ENCODE measurements at places on chromosomes 13 and 19.

- DNase-seq = peak; percentile 29
Measured at GRCh38 chr13:41639955-41640780, 182.8 kb downstream of the RGCC start.

DNA sequence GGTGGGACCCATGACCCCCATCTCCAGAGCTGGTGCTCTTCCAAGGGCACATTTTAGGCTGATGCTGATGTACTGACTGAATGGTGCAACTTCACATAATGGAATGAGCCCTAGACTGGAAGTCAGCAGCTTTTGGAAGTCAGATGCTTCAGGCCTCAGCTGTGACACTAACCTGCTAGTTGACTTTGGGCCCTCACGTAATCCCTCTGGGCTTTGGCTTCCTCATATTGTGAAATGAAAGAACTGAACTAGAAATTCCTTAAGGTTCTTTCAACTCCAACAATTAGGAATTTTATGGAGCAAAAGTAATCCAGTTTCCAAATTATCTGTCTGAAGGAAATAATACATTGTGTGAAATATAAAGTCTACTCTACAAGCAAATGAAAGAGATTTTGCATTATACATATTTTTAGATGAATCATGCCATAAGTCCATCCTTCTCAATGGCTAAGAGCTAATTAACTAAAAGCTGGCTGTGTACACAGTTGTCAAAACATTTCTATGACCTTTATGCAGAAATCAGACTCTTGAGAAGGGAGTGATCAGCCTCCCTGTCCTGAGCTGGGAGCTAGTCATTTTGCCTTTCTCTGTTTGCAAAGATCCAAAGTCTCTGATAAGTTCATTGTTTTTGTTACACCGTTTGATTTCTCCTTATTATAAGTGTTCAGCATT lies 204.2 kb downstream of the DCLK1 start:
- no peak for DNase-seq

GRCh38 chr13:24215732-24216131 lies 55.2 kb downstream of the SPATA13 start:
- DNase-seq = peak; percentile 81

GRCh38 chr13:29886446-29886845 lies 36.0 kb upstream of the UBL3 start:
- no peak for DNase-seq

DNA sequence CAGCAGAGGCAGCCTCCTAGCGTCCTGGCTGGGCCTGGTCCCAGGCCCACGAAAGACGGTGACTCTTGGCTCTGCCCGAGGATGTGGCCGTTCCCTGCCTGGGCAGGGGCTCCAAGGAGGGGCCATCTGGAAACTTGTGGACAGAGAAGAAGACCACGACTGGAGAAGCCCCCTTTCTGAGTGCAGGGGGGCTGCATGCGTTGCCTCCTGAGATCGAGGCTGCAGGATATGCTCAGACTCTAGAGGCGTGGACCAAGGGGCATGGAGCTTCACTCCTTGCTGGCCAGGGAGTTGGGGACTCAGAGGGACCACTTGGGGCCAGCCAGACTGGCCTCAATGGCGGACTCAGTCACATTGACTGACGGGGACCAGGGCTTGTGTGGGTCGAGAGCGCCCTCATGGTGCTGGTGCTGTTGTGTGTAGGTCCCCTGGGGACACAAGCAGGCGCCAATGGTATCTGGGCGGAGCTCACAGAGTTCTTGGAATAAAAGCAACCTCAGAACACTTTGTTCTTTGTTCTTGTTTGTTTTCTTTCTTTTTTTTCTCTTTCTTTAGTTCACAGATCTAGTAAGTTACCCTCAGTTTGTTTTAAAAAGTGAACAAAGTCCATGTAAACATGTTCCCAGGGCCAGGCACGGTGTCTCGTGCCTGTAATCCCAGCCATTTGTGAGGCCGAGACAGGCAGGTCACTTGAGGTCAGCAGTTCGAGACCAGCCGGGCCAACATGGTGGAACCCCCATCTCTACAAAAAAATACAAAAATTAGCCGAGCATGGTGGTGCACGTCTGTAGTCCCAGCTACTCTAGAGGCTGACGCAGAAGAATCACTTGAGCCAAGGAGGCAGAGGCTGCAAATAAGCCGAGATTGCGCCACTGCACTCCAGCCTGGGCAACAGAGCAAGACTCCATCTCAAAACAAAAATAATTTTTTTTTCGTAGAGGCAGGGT lies 10.2 kb downstream of the ANGPTL4 start:
- DNase-seq = no peak

GRCh38 chr13:107138486-107138885 lies 570.5 kb upstream of the ARGLU1 start:
- peak; percentile 36 for DNase-seq

DNA sequence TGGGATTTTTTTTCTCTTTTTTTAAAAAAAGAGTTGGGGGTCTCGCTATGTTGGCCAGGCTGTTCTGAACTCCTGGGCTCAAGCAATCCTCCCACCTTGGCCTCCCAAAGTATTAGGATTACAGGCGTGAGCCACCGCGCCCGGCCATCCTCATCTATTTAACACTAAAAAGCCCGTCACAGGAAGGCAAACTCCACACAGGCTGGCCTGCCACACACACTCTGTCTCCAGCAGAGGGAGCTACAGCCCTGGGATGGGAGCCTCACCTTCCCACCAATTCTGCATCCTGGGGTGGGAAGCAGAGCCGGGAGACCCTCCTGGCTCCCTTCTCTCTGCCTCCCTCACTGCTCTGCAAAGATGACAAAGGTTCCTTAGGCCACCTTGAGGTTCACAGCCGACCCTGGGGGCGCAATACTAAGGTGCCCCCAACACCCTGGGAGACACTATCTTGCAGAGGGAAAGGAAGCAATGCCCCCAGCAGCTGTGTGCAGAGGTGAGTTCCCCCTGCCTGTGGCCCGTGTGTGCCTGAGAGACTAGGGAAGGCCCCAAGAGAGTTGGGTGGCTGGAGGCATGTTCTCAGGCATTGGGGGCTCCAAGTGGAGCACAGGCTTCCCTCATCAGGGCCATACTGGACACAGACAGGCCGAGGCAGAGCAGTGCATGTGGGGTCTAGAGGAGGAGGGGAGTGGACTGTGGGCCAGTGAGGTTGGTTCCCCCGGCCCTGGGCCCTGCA lies 27.4 kb upstream of the TIMM44 start:
- peak; percentile 48 for DNase-seq

DNA sequence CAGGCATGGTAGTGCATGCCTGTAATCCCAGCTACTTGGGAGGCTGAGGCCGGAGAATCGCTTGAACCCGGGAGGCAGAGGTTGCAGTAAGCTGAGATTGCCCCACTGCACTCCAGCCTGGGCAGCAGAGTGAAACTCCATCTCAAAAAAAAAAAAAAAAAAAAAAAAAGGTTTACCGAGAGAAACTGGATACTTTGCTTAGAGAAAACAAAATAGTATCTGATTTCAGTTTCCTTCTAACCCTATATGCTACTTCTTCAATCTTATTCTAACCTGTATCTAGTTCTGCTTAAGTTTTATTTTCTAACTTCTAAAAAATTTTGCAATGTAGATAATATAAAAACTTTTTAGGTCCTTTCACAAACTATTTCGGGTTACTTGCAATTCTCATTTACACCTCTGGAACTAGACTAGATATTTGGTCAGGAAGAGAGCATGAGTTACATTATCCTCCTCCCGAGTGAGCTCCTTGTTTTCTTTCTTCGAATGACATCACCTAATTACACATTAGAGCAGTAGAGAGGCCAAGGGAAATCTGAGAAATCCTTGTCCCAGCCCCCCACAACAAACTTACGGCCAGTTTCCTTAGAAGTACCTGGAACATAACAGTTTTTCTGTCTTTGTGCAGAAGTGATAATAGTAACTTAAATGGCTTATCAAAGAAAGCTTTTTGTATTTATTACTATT lies 128.9 kb downstream of the B3GLCT start:
- no peak for DNase-seq

DNA sequence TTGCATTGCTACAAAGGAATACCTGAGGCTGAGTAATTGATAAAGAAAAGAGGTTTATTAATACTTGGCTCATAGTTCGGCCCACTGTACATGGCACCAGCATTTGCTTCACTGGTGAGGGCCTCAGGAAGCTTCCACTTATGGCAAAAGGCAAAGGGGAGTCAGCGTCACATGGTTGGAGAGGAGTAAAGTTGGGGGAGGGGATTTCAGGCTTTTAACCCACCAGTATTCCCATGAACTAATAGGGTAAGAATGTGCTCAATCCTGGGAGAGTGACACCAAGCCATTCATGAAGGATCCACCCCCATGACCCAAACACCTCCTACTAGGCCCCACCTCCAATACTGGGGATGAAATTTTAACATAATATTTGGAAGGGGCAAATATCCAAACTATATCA lies 82.5 kb upstream of the MYCBP2 start:
- no peak for DNase-seq

DNA sequence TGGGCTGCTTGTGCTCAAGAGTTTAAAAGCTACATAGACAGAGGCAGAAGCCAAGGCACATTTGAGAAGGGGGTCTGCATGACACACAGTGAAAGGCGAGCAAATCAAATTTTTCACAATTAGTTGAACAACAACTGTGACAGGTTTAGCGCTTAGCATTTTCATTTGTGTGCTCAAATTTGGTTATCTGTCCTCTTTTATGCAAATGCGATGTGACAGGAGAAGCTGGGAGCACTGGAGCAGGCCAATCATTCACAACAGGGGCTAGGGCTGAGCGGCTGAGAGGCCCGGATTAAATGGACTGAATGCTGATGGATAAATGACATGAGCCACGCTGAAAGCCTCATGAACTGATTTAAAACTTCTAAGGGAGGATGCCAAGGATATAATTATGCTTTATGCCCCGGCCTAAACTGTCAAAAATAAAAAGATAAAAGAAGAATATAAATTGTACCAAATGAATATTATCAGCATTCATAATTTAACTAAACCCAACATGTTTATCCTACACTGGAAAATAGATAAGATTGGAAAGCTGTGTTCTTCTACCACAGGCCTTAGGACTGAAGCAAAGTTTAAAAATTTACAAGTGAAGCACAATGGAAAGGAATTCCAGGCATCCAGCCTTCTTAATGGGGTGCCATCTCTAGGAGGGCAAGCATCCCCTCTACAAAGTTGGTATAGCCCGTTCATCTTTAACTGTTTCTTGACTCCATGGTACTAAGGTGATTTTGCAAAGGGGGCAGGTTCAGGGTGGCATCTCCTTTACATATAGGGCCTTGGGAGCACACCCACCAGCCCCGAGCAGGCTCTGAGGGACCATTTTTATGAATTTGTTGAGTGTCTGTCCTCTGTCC lies 117.9 kb downstream of the RBM26 start:
- DNase-seq = peak; percentile 5

GRCh38 chr13:107866032-107866940 lies 349.1 kb downstream of the LIG4 start:
- DNase-seq = peak; percentile 72

DNA sequence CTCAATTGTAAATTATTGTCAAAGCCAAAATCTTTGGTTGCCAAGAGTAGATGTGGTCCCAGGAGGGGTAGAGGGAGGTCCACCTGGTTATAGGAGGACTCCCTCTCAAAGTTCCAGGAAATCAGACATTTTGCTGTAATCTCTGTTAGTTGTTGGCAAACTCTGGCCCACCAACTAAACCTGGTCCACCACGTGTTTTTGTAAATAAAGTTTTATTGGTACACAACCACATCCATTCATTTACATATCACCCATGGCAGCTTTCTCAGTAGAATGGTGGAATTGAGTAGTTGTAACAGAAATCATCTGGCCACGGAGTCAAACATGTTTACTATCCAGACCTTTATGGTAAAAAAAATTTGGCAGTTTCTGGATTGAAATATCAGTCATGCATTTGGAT lies 70.6 kb downstream of the ZNF557 start:
- no peak for DNase-seq

GRCh38 chr19:11485245-11485837 lies 4.5 kb upstream of the ELAVL3 start:
- DNase-seq = no peak

- no peak for DNase-seq
Measured at GRCh38 chr13:94122300-94122915, 357.1 kb downstream of the DCT start.

DNA sequence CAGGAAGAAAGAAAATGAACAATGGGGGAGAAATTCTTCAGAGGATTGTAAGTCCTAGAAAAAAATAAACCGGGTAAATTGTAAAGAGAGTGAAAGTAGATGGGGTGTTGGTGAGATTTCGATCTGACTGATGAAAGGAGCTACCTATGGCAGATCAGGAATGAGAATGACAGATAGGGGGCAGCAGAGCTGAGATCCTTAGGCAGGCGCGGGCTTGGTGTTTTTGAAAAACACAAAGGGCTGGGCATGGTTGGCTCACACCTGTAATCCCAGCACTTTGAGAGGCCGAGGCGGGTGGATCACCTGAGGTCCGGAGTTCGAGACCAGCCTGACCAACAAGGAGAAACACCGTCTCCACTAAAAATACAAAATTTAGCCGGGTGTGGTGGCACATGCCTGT lies 1468.6 kb upstream of the SLC10A2 start:
- no peak for DNase-seq

GRCh38 chr13:53189162-53189561 lies 160.5 kb downstream of the OLFM4 start:
- peak; percentile 83 for DNase-seq

DNA sequence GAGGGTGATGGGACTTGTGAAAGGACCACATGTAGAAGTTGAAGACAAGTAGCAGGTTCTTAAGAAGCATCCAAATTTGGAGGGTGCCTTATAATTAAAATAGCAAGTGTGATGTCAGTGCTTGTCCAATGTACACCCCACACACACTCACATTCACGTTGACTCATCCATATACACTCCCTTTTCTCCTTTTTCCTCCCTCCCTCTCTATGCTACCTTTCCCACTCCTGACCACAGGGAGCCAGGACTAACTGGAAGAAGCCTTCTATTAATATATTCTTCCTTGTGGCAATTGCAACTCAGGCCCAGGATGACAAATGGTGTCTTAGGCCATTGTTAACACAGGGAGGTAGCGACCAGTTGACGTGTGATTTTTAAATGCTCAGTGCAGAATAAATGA lies 16.3 kb upstream of the GPR183 start:
- DNase-seq = no peak

DNA sequence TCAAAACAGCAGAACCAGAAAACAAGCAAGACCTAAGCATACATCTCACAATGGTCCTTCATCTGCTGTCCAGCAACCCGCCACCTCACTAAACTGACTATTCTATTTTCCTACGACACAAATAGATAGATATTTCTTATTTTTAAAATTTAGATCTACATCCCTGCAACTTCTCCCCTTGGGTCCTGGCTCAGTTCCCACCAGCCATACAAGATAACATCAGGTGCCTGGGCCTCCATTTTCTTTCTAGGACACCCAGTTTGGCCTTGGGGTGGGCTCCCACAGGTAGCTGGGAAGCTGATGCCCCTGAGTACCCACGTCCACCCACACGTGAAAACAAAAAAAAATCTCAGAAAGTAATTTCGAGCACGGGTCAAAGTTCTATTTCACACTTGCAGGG lies 47.6 kb downstream of the TGDS start:
- DNase-seq = no peak

- no peak for DNase-seq
Measured at GRCh38 chr19:44549507-44549906, 20.0 kb upstream of the CEACAM20 start.

DNA sequence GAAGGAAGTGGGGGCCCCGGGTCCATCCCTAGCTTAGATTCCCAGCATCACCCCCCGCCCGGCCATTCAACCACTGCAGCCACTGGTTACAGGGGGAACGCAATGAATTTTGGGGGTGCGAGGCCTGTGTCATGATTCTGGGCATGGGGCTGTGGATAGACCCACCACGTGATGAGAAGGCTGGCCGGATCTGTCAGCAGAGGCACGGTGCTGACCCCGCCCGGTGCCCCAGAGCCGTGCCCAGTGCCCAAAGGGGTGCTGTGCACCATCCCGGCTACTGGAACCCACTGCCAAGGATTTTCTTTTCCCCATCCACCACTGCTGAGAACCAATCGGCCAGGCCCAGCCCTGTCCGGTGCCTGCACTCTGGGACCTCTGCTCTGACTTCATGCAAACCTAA lies 27.4 kb downstream of the CLEC4M start:
- DNase-seq = no peak

Measured in brain (organoid and tissue), 16 donors.